ENCODE measurements at places on chromosomes 2 and 18.
A peak's percentile ranks its signal among the peaks of the same experiment; 100 is the strongest.

GRCh38 chr2:109582928-109583895, 30.6 kb downstream of the SEPTIN10 start:
- no peak for DNase-seq

DNA sequence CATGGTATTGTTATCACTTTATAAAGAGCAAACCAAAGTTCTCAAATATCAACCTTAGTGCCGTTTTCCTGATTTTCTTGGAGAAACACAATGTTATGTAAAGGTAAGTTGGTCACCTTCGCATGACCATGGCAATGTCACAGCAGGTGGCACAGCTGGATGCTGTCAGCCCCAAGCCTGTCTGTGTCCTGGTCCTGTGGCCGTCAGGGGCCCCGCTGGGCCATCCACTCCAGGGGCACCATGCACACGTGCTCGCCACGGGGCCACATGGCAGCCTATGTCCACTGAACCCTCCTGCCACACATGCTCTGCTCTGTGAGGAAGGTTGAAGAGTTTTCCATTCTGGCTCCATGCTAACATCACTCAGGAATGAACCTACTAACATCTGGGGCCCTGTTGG, 85.9 kb downstream of the EIPR1 start:
- DNase-seq: no peak

GRCh38 chr2:216216951-216217903, 108.1 kb downstream of the XRCC5 start:
- no peak for DNase-seq

DNA sequence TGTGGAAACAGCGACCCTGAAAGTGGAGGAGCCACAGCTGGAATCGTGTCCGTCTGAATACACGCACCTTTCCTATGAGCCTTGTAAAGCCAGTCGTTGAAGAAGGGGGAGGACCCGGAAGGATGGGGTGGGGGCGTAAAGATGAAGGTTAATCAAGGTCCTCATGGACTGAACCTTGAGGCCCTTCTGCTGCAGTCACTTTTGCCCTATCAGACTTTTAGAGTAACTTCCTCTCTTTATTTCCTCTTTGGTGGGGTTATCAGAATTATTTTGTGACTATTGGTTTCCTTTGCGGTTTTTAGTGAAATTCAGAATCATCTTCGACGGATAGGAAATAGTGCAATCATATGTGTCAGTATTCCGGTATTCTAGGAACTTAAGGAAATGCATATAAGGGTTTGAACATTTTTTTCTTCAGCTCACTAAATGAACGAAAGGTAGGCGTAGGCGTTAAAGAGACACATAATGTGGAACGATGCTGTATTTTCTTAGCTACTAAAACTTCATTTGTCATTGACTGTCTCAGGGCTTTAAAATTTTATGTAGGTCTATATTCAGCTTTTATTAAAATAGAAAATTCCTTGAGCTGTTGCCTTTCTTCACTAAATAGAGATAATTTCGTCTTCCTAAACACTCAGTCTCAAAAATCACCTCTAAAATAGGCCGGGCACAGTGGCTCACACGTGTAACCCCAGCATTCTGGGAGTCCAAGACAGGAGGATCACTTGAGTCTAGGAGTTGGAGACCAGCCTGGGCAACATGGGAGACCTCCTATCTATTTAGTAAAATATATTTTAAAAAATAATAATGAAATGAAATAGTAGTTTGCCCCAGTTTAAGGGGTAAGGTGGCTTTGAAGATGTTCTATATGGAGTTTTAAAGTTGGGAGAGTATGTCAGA, 1.4 kb upstream of the YES1 start:
- no peak for DNase-seq

DNA sequence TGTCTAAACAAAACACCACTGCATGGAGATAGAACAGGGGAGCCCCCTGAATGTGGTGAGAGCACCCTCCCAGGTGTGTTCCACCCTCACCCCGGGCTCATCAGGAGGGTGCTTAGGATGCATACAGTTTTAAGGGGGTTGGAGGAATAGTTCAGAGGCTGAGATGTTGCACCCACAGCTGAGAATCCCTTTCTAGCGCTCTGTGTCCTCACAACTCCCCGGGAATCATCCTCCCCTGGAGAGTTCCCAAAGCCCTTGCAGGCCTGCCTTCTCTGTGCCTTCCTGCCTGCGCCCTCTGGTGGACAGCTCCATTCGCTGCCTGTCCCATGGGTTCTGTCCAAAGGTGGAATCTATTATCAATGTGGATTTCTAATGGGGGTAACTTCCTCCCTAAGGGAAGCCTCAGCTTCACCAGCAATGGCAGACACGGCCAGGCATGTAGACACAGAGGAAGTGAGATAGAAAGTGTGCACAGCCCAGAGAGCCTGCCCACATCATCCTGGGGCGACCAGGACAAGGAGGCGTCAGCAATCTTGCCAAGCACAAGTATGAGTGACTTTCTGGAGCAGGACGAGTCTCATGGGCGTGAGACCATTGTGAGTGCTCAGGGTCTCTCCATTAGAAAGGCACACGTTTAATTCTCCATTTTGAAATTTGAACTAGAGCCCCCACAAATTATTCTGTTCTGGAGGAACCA, 1.2 kb upstream of the UGT1A5 start:
- peak; percentile 66 for DNase-seq
